ENCODE measurements at places on chromosomes 2 and 18.

DNA sequence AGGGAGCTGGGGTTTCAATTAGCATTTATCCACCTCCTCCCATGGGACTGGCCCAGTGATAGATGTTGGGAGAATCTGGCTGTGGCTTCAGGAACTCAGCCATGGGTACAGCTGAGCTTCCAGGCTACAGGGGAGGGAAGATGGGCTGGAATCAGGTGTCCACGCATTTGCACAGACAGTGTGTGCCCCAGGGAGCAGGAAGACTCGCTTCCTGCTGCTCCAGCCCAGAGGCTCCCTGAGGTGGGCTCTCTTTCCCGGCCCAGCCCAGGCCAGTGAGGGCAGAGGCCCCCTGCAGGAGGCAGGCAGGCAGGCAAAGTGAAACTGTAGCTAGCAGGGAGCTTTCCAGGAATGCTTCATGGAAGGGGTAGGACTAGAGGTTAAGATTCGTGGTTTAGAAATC, 28.7 kb downstream of the DYSF start:
- DNase-seq = no peak

GRCh38 chr2:72427022-72427861, 279.6 kb upstream of the CYP26B1 start:
- no peak for DNase-seq

DNA sequence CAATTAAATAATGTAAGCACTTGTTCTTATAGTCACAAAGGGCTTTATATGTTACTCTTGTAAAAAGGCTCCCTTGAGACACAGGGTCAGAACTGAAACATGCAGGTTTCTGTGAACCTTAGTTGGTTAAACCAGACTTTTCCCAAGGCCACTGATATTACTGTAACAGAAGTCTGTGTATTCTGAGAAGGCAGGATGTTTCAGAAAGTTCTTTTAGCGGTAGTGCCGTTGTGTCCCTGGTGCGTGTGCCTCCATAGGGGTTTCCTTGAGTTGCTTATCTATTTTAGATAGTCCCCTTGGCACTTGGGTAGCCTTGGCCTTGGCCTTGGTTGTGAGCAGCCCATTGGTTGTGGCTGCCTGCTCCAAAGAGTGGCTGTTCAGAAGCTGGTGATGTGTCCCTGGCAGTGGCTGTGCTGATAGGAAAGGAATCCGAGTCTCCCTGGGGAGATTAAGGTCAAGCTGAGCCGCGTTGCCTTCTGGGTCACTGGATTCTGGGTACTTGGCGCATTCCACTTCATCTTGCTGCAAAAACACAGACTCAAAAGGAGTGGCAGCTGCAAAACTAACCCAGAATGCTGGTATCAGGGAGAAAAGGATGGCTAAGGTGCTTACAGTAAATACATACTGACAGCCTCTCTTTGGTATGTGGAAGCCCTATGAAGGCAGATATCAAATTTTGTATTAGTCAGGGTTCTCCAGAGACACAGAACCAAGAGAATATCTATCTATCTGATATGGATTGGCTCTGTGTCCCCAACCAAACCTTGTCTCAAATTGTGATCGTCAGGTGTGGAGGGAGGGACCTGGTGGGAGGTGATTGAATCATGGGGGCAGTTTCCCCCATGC, 69.7 kb downstream of the FHOD3 start:
- DNase-seq = no peak

- DNase-seq = no peak
Measured at GRCh38 chr2:25855065-25855464, 23.2 kb downstream of the ASXL2 start.

DNA sequence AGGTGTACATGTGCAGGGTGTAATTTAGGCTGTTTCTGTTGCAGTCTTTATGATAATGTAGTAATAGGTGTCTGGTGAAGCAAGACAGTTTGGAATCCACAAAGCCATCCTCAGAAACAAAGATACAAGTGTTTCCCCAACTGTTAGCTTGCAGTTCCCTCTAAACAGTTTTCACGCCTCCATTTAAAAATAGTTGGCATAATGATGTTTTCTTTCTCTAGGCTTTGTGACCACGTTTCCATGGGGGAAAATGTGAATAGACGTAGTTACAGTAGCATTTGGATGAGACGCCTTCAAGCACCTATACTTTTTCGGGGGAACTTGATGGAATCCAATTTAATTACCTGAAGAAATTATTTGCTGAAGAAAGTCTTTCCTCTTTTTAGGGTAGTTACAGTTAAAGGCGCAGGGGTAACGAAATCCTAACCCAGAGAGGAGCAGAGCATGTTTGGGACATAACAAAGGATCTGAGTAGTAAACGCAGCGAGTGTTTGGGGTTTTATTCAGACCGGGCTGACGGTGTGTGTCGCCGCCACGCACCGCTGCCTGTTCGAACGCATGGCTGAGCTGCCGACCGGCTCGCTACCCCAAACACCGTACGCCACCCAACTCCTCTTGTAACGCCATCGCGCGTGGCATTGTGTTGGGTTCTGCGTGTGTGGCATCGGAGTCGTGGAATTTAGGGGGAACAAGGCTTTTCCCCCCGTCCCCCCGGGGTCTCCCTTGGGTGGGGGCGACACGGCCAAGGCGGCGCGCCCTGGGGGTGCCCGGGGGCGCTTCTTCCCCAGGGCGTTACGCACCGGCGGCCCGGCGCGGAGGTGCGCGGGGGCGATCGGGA, 681 bp upstream of the NRP2 start:
- no peak for DNase-seq
